ENCODE measurements at places on chromosomes 3 and 15.

- DNase-seq, result no peak
These were observed 398.3 kb upstream of the PPP2R3A start for GRCh38 chr3:135567223-135567622.

GRCh38 chr3:196741249-196741889 is 1.7 kb downstream of the PAK2 start:
- DNase-seq, result no peak

DNA sequence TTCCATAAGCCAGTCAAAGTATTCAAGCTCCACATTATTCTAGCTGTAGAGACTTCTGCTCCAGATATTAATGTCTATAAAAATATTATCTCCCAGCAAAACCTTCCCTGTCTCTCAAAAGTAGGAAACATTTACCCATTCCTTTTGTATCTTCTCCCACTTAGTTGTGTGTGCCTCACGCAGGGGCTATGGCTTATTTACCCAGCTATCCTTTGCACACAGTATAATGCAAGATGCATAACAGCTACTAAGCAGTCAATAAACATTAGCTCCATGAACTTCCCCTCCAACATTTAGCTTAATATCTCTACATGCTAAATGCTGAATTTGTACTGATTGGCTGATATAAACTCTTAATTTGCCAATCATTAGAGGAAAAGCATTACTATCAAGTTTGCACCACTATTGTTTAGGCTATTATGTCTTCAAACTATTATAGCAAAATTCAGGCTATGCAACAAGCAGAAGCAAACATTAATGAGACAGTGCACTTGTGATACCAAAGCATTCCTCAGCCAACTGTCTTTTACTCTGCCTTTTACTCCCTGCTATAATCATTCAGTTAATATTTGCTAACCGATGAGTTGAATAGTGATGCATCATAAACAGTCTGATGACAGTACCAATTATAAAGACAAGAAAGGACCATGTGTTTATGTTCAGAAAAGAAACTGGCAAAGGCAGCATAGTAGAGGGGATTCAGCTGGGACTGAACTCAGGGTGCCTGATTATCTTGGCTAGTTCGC is 81.2 kb downstream of the PLCH1 start:
- DNase-seq, result no peak

GRCh38 chr3:150371741-150372254 is 36.3 kb upstream of the TSC22D2 start:
- DNase-seq, result peak; percentile 95

- DNase-seq, result no peak
These were observed 228.0 kb downstream of the UACA start for GRCh38 chr15:70535071-70535954.

DNA sequence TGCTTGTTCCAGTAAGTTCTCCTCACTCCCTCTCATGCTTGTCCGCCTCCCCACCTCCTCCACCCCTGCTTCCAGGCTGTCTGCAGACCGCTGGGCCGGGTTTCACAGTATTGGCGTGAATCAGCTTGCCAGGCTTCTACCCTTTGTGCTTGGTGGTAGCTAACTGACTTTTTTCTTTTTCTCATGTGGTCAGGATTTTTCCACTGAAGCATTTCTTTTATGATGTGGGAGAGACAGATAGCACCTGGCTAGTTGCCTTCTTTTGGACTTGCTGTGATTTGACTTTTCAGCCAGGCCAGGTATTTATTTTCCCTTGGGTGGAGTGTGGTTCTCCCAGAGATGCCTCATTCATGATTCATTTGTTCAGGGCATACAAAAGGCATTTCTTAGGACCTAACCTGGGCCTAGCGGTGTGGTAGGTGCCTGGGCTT is 60.6 kb downstream of the ST6GAL1 start:
- DNase-seq, result no peak

- no peak for DNase-seq
These were observed 209.7 kb upstream of the RARB start for GRCh38 chr3:25218362-25218761.

- DNase-seq, result no peak
These were observed 74.4 kb downstream of the MOBP start for GRCh38 chr3:39541917-39542329.

GRCh38 chr15:101827257-101827656 is 15.3 kb downstream of the OR4F15 start:
- no peak for DNase-seq

DNA sequence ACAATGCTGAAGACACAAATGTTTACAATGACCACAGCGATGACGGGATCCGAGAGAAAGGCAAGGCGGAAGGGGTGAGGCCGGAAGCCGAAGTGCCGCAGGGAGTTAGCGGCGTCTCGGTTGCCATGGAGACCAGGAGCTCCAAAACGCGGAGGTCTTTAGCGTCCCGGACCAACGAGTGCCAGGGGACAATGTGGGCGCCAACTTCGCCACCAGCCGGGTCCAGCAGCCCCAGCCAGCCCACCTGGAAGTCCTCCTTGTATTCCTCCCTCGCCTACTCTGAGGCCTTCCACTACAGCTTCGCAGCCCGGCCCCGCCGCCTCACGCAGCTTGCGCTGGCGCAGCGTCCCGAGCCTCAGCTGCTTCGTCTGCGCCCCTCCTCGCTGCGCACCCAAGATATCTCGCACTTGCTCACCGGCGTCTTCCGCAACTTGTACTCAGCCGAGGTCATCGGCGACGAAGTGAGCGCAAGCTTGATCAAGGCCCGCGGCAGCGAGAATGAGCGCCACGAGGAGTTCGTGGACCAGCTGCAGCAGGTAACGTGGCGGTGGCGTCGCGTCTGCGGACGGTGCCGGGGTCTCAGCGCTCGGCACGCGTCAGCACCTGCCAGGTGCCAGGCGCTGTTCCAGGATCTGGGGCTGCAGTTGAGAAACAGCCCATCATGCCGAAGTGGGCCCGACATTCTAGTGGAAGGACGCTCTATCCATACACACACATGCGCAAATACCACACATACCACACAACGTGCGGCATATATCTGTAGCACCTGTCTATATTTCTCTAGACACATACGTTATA is at the start of gene DLEC1:
TSS of gene DLEC1 (plus strand) at position 108 of the 798 bp plus-strand sequence. CDS start at position 126, 18 bp downstream.
- peak; percentile 68 for DNase-seq

- no peak for DNase-seq
These were observed 53.2 kb downstream of the OXNAD1 start for GRCh38 chr3:16318176-16318575.

GRCh38 chr3:44365952-44366351 is 27.4 kb downstream of the TCAIM start:
- DNase-seq, result no peak

DNA sequence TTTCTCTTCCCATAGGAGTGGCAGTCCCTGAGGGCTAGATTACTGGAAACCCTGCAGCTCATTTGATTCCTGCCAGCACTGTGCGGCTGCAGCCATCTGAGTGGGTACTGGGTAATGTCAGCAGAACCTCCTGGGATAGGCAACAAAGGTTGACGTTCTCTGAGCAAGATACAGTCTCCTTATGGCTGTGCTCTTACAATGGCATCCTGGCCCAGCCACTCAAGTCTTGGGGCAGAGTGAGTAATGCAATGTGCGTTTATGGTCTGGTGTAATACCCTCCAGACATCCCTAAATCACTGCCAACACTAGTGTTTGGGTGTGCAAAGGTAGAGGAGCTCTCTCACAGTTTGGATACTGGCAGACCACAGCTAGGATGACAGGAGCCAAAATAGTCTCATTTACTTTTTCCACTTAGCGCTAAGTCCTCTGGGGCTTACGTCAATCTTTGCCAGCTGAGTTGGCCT is 775.8 kb downstream of the ZNF385D start:
- DNase-seq, result peak; percentile 18

GRCh38 chr3:69532547-69533224 is 146.8 kb upstream of the FRMD4B start:
- no peak for DNase-seq

GRCh38 chr3:36804295-36805055 is 40.1 kb upstream of the DCLK3 start:
- no peak for DNase-seq

DNA sequence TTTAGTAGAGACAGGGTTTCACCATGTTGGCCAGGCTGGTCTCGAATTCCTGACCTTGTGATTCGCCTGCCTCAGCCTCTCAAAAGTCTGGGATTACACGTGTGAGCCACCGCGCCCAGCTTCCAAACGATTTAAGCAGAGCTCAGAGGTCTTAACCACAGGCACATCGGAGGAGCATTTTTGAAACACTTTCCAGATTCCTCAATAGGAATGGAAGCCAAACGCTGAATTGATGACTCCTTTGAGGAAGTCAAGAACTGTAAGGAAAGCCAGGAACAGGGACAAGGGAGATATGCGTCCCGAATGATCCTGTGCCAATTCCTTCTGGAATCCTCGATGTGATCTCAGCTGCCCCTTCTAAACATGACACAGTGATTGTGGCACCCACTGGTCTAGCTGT is 40.0 kb downstream of the TRH start:
- DNase-seq, result no peak

- DNase-seq, result peak; percentile 71
These were observed 43.9 kb upstream of the PLXND1 start for GRCh38 chr3:129650256-129650872.

DNA sequence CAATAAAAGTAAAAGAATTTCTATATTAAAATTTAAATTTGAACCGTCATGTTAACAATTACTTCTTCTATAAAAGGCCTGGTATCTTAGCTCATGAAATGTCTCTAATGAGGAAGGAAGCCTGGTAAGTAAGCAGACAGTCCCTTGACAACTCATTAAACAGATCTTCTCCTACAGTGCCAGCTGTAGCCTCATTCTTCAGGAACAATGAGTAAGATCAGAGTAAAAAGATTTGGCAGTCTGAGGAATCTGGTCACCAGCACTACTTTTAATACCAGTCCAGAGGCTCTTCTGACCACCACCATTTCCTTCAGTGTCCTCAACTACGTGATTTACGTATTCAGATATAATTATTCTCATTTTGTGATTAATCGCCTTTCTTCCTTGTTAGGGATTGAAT is 955.0 kb upstream of the ALCAM start:
- no peak for DNase-seq

DNA sequence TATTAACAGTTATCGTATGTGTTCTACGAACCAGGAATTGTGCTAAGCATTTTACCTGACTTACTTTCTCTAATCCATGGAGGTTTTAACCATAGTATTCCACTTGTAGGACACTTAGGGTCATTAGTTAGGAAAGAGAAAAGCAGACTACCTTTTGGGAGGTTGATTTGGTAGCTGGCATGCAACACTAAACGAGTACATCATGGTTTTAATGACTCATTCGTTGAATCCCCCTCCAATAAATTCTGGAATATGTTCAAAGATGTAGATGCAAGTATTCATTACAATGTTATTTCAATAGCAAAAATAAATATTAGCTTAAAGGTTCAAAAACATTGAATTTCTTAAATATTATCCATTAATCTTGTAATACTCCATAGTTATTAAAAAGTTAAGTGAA is 162.5 kb downstream of the FMN1 start:
- no peak for DNase-seq

DNA sequence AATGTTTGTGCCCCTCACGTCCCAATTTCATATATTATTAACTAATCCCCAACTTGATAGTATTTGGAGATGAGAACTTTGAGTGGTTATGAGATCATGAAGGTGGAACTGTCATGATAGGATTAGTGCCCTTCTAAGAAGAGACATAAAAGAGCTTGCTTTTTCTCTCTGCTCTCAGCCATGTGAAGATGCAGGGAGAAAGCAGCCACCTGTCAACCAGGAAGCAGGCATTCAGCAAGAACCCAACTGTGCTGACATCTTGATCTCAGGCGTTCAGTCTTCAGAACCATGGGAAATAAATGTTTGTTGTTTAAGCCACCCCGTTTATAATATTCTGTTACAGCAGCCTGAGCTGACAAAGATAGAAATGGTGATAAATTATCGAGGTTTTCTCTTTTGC is 278.7 kb upstream of the KCNMB2 start:
- DNase-seq, result no peak

DNA sequence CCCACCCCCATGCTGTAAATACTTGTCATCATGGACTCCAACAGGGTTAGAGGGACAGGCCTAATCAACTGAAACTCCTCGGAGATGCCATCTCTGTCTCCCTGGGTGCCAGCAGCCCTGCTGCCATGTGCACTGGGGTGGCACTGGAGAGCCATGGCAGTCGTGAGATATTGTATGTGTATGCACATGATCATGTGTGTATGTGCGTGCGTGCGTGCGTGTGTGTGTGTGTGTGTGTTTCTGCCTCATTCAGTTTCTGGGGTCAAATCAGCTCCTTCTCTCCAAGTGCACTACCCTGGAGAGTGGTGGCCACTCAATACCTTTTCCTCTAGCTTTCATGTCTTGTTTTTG is 3.2 kb upstream of the APEH start:
- no peak for DNase-seq

DNA sequence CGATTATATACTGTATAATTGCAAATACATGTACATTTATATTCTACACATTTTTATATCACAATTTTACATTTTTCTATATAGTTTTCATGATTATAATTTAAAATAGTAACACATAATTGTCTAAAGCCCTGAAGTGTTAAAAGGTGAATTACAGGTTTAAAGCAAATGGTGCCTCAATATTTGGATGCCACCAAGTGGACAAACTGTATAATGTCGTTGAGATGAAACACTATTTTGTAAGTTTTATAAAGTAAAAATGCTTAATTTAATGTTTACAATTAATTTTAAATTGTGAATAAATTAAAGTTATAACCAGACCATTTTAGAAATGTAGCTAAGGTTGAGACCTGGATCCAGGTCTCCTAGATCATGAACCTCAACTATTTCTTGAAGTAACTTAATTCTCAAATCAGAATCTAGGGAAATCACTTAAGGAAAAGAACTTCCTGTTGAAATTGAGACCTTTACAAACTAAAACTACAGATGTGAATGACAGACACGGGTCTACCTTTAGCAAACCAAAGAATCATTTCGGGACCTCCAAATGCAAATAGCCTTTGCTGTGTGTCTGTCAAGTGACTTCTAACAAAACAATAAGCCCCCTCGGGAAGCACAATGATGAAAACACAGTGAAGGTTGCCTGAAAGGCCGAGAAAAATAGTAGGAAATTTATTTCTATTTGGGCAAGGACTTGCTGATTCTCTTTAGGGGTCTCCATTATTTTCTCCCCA is 37.8 kb downstream of the EHHADH start:
- DNase-seq, result no peak

GRCh38 chr15:44246521-44247268 is 41.8 kb upstream of the GOLM2 start:
- no peak for DNase-seq

GRCh38 chr3:56423661-56424099 is 44.6 kb downstream of the ERC2 start:
- DNase-seq, result peak; percentile 43

GRCh38 chr3:187227658-187228258 is 30.5 kb downstream of the RTP1 start:
- no peak for DNase-seq

- DNase-seq, result peak; percentile 68
These were observed 56.0 kb upstream of the DYNC1LI1 start for GRCh38 chr3:32626631-32627030.

- DNase-seq, result no peak
These were observed 596.2 kb upstream of the UBE2E2 start for GRCh38 chr3:22606938-22607337.

- DNase-seq, result no peak
These were observed 461.6 kb downstream of the PYDC2 start for GRCh38 chr3:191922570-191922969.

- DNase-seq, result no peak
These were observed 12.0 kb downstream of the SOX2 start for GRCh38 chr3:181723625-181724191.
